ENCODE measurements at places on chromosomes 5 and 9. TPM values are rescaled to one million over a fixed set of nuclear protein-coding genes. Genes with fewer than 3 reads are reported as not detected.

Gene RNF183
- polyA plus RNA-seq, result 5.7 TPM

GRCh38 chr5:57989378-57989777 is 470.5 kb downstream of the PLK2 start:
- no peak for DNase-seq

- no peak for DNase-seq
These were observed 475 bp downstream of the WDR5 start for GRCh38 chr9:134136118-134136995.

DNA sequence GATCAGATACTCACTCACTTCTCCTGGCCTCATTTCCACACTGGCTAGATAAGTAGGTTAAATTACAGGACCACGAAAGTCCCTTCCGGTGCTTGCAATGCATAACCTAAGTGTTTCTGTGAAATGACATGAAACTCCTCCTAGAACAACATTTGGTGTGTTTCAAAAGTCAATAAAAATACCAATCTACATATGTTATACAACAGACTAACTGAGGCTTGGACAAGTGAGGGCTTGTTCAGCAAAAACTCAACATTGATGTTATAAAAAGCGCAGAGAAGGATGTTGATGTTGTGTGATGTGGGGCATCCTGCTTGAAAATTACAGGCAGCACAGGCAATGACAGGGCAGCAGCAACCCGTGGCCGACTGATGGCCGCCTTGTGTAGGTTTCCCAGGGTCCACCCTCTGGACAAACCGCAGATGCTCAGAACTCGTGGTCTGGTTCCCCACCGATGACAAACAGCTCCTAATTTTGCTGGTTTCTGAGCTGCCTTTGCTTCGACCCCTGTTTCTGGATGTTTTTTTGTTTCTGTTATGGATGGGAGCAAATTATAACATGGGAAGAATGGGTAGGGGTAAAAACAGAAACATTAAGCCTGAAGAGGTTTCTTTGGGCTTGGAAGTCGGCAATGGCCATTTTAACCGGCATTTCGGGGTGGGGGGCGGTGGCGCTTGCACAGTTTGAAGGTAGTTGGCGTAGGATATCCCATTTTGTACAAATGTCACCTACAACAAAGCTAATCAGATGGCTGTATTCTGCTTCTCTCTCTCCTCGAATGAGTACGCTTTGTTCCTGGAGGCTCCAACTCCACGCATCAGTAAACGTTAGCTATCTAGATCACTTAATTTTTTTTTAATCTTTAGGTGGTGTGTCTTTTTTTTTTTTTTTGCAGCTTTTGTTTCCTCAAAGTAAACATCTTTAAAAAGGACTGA is 116.1 kb downstream of the PDZD2 start:
- DNase-seq, result no peak

- no peak for DNase-seq
These were observed 408.3 kb downstream of the ENC1 start for GRCh38 chr5:74232276-74232675.

Gene WDR31
- 7.2 TPM for polyA plus RNA-seq

GRCh38 chr5:115873392-115873791 is 31.7 kb downstream of the AP3S1 start:
- no peak for DNase-seq

Gene TAF1L
- polyA plus RNA-seq, result 0.07 TPM

Data from right renal pelvis (tissue), 4 donors.